ENCODE measurements at places on chromosomes 6 and 20.

DNA sequence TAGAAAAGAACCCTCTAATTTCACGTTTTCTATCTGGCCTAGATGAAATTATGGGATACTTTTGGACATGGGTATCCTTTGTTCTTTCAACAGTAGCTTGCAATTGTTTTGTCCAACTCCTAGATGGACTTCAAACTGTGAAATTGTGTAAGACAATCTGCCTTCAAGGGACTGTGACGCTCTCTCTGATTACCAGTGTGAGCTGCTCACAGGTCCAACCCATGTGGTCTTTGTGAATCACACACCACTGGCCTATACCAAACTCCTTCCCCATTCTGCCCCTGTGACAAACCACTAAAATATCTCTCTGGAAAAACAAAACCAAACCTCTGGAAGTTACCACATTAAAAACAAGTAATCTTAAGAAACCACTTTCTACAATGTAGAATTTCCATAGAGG lies 59.5 kb downstream of the NINL start:
- DNase-seq = no peak

DNA sequence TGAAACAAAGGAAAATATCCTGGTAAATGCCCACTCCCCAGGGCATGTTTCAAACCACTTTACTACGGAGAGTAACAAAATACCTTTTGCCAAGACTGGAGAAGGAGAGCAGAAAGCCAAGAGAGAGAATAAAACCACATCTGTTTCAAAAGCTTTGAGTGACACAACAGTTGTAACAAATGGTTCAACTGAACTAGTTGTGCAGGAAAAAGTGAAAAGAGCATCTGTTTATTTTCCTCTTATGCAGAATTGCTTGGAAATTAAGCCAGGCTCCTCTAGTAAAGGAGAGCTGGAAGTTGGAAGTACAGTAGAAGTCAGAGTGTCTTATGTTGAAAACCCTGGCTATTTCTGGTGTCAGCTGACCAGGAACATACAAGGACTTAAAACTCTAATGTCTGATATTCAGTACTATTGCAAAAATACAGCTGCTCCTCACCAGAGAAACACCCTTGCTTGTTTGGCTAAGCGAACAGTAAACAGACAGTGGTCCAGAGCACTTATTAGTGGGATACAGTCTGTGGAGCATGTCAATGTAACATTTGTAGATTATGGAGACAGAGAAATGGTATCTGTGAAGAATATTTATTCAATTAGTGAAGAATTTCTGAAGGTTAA lies 2.6 kb downstream of the TDRD6 start:
- no peak for DNase-seq

DNA sequence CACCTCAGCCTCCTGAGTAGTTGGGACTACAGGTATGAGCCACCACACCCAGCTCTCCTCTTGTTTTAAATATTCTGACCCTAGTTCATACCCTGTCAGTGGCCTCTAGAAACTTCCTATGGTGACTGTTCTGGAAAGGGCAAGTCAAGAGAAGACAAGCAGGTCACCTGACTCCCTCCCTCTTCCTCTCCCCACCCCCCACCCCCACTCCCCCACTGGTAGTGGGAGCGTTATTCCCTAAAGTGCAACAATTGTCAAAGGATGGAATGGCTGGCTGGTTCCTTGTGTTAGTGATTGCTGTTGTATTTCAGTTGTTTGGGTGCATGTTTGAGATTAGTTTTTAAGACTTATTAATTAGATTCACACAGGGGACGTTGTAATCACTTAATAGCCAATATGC lies 136.1 kb downstream of the CARMIL1 start:
- DNase-seq = no peak

- DNase-seq = no peak
Measured at GRCh38 chr20:704726-705125, 29.1 kb upstream of the SCRT2 start.
